ENCODE measurements at places on chromosomes 11 and 22.

GRCh38 chr22:48496987-48497650, 1330.6 kb downstream of the BRD1 start:
- DNase-seq = no peak

DNA sequence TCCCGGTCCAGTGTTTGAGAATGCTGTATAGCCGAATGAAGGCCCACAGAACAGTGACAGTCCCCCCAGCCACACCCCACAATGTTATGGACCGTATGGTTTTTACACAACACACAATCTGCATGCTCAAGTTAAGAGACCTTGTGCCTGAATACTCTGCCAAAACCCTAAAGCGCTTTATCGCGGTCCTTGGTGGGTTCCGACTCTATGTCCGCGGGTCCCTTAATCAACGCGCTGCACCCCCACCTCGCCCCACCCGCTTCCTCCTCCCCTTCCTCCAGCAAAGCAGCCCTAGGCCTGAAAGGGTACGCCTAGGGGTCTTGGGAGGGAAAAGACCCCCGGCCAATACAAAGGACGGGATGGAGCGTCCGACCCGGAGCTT, 442 bp downstream of the COPB1 start:
- no peak for DNase-seq

DNA sequence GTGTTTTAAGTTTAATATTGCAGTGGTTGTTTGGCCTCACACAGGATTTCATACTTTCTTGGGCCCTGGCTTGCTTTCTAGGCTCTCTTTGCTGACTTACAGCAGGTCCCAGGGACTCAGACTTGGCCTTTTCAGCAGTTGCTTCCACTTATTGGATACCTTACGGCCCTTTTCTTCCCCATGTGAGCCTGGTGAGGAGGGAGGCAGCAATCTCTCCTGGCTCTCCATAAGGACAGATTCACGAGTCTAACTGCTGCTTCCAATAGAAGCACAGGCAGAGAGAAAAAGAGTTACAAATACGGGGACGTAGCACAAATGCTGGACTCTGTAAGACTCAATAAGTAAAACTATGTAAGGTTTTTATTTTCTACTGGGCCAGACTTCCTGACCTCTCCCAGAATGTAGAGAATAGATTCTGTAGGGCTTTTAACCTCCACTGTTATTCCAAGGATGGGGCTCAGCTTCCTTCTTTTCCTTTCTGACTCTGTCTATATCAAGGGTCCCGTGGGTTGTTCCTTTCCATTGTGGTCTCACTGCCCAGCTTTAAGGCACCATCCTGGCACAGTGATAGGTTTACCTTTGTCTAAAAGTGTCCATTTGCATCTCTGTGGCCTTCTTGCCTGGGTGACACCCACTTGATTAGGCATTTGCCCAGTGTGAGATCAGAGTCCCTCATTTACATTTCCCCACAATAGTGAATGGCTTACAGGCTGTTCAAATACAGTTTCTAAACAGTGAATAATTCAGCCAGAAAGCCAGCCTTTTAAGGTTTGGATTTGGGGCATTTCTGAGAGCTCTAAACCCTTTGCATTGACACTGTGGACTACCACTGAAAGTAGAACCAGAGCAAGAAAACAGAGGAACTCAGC, 92.8 kb downstream of the RASSF10 start:
- DNase-seq = no peak

DNA sequence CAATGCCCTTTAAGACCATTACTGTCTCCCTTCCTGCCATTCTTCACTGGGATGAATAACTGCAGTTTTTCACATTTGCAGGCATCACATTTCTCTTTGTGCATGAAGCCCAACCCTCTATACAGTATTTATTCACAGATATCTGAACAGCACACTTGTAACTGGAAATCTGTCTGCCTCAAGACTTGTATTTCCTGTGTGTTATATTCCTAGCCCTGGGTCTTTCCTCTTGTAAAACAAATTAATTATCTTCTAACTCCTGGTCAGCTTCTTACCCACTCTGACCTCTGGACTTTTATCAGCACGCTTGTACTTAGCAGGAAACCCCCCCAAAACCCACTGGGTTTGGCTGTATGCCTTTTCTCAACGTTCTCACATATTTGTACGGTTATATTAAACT, 2.0 kb downstream of the CSRP3 start:
- no peak for DNase-seq

DNA sequence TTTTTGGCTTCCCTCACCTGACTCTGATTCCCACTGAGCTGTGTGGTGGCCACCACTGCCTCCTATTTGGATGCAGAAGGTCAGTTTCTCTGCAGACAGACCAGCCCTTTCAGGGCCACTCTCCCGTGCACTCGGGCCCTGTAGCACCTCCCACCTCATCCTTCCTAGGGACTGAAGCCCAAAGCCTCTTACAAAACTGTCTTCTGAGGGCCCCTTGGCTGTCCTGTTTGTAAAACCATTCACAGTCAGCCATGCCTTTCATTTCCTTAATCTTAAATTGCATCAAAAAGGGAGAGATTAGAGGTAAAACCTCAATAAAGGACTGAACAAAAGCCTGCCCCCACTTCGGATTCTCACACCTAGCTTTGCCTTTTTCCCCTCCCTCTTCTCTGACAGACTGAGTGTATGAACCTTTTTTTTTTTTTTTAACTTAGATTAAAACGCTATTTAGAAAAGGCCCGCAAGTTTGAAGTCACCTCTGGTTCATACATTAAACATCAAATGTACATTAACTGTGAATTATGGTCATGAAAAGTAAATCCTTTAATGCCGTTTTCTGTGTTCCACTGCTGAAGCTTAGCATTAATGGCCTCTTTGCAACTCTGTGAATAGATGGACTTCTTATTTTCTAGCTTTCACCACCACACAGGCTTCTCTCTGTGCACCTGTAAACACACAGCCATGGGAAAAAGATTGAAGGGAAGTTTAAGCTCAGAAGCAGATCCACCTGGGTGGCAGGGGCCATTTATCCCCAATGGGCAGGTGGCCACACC, 247.2 kb upstream of the CADM1 start:
- DNase-seq = no peak

GRCh38 chr11:108586600-108586999, 7.0 kb downstream of the EXPH5 start:
- no peak for DNase-seq

GRCh38 chr22:41963453-41964111, 5.7 kb upstream of the SEPTIN3 start:
- DNase-seq = no peak

GRCh38 chr22:47736186-47737034, 974.0 kb downstream of the TBC1D22A start:
- no peak for DNase-seq

DNA sequence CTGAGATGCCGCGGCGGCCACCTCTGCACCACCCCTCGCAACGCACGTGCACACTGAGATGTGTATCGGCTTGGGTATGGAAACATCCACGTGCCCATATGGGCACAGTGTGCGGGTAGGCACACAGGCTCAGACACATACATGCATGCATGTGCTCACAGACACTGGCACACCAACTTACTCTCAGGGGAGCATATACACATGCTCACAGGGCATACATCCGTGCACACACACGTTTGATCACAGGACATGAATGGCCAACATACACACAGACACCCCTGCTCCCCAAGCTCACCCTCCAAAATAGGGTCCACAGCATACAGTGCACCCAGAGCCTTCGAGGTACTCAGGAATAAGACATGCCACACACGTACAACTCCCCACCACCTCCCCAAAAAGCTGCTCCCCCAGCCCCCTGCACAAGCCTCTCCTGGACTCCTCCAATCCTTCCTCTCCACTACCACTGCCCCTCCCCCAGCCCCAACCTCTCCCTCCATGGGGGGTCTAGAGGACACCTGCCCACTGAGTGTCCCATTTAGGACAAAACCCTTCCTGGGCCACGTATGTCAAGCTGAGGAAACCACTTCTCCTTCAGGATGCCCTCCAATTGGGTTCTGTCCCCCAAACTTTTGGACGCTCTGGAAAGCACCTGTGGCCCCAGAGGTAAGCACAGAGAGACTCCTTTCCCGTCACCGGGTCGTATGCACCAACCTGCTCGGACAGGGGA, 53.1 kb downstream of the SLC22A12 start:
- DNase-seq = no peak

DNA sequence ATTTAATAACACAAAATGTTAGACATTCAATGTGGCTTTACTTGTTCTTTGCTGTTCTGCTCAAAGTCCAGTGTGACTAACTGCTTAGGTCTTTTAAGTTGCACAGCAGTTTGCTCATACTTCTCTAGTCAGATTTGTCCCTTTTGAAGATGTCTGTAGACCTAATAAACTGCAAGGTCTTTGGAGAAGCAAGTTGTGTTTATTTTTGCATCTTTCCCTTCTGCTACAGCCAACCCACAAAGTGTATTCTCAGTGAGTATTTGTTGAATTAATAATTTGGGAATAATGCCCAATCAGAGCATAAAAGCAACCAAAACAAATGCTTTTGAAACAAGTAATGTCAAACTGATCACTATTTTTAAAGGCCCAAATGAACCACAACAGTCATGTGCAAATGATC, 312.5 kb downstream of the CADM1 start:
- DNase-seq = no peak

DNA sequence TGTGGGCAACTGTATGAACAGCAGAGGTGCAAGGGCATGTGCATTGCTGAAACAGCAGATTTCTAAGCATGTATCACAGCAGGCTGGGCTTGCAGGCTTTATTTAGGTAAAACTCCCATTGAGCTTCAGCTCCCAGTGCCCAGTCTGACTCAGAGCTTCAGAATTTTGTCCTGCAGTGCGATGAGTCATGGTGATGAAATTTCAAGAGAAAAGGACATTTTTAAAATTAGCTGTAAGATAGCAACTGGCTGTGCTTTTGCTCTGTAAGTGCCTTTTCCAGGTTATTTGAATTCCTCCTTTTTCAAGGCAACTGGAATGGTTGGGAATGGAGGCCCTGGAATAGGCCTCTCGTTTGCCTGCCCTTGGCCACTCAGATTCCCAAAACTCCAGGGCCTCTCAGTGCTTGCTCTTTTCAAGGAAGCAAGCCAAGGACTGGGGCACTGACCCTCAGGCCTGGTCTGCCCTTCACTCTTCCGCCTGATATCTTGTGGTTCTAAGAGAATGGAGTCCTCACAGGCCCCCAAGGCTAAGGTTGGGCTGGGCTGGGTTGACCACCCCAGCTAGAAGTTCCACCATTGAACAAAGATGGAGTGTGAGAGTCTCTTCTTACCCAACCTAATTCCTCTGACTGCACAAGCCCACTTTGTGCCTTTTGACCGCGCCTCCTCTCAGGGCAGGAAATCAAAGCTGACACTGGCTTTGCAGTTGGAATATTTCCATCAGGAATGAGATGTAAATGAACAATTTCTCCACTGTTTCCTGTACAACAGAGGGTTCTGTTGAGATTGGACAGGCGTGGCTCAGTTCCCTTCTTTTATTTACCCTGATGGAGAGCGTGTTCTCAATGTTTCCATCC, 59.5 kb upstream of the PRSS23 start:
- DNase-seq = no peak

GRCh38 chr11:72642043-72642883, 32.0 kb downstream of the PDE2A start:
- DNase-seq = no peak

DNA sequence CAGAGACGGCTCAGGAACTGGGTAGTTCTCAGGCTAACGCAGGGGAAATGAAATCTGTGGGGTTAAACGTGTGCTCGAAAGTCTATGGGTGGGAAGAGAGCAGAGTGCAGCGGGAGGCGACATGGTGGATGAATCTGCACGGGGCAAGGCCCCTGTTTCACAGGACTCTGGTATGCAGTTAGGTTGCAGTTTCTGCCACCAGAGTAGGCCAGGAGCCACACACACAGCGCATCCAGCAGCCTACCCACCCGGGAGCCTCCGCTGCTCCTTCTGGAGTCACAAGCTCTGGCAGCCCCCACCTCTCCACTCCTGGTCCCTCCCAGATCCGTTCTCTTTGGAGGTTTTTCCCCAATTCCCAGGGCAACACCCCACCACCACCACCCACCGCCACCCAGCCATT, 27.0 kb downstream of the SPATA19 start:
- DNase-seq = no peak

GRCh38 chr11:33390944-33391892, 134.0 kb downstream of the HIPK3 start:
- no peak for DNase-seq

GRCh38 chr22:17780116-17780740, 6.0 kb upstream of the BID start:
- DNase-seq = no peak

GRCh38 chr11:1773994-1774550, 10.3 kb upstream of the CTSD start:
- no peak for DNase-seq

DNA sequence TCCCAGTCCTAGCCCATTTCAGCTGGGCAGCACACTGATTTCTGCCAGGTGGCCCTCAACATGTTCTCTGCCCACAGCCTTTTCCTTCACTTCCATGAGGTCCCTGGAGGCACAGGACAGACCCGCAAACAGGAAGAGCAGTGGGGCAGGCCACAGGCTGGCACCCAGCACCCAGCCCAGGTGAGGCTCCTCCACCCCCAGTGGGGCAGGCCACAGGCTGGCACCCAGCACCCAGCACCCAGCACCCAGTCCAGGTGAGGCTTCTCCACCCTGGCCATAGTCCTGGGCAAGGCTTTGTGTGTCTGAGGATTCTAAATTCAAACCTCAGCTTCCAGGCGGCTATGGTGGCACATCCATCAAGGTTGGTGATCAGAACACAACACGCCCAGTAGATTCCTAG, 1413.0 kb downstream of the BRD1 start:
- DNase-seq = no peak

- no peak for DNase-seq
Observed at GRCh38 chr11:130330101-130330684, 15.5 kb upstream of the ZBTB44 start.

DNA sequence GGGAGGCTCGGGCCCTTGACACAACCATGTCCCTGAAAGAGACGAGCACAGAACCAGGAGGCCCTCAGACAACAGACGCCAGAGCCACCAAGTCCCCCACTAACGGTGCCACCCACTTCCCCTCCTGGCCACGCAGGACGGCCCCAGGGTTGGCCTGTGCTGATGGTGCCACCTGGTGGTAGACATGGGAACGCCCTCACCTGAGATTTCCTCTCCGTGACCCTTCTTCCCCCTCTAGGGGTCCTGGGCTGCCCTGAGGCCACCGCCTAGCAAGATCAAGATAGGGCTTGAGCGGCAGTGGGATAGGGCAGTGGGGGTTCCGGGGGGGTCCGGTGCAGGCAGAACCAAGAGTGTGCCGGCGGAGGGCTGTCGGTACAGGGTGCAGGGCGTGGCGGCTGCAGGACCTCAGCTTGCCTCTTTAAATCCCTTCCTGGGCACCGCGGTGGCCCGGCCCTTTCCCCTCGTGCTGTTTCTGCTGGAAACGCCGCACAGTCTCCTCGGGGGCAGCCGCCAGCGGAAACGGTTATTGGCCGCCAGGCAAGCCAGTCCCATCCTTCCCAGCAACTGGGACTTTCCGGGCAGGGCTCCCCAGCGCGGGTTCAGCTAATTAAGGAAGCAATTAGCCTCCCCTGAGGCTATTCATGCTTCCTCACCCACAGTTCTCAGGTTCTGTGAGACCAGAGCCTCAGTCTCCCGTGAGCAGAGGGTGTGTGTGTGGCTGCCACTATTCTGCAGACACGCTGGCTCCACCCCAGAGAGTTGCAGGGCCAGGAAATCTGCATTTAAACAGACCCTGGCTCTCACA, 5.5 kb upstream of the NFAM1 start:
- peak; percentile 67 for DNase-seq

Data from stimulated activated CD4-positive, alpha-beta T cell treated with anti-CD3 and anti-CD28 coated beads, Interleukin-1b, Interleukin-23, amount 100 ng/mL, for 1 hour (primary cell).